Effector memory CD8-positive, alpha-beta T cell (primary cell): ENCODE measurements at places on chromosomes 11 and 22.

DNA sequence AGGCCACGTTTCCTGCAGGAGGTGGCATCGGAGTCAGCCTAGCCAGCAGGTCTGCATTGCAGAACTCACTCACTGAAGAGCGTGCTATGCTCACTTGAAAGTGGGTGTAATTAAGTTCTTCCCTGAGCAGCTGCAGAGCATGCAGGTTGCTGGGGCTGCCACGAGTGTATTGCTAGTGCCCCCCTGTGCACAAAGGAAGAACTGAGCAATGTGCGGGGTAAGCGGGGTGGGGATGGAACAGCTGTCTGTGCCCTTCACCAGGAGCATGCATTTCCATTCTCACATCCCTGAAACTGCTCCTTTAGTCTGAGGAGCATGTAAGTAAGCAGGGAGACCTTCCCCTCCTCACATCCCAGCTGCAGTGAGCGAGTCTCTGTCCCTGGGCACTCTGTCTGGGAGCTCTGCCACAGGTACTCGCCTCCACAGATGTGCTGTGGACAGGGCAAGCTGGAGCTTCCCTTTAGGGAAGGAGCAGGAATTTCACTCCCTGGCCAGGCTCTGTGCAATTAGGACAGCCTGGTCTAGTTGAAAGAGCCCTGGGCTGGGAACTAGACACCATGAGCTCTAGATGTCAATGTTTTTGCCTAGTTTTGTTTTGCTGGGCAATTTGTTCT, 1031.8 kb downstream of the NTM start:
- H3K4me1 ChIP-seq = no peaks in the 10 kb centered on the region
- no peaks in the 10 kb centered on the region for H3K27me3 ChIP-seq
- DNase-seq = no peak
- H3K27ac ChIP-seq = no peak overlapping the region

DNA sequence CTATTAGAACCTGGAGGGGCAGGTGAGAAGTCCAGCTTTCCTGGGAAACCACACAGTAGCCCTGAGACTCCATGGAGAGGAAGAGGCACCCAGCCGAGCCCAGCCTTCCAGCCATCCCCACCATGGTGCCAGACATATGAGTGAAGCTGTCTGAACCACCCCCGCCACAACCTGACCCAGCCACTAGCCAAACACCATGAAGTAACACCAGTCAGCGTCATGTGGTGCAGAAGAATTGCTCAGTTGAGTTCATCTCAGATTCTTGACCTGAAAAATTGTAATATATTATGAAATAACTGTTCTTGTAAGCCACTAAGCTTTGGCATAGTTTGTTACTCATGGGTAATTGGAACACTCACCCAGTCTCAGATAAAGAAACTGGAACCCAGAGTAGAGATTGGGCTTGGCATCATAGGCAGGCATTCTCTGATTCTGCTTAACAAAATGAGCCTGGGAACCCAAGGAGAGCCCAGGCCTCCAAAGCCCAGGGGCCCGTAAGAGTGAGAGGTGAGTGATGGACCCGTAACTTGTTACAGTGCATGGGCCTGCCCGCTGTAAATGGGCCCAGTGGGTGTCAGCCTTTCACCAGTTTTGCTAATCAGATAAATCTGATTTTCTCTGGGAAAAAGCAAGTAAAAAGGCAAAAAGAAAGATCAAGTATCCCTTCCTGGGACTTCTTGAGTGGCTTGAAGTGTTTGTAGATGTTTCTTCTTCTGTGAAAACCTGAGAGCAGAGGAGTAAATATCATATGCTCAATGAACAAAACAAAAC, 305.5 kb downstream of the DDX10 start:
- no peak overlapping the region for H3K27ac ChIP-seq
- H3K4me1 ChIP-seq = no peaks in the 10 kb centered on the region
- H3K4me3 ChIP-seq = no peak overlapping the region
- peaks cover 3% of the 10 kb centered on the region for H3K36me3 ChIP-seq

GRCh38 chr11:77455740-77456139, 18.2 kb downstream of the PAK1 start:
- no peak overlapping the region for H3K27ac ChIP-seq
- DNase-seq = no peak
- H3K27me3 ChIP-seq = peaks cover 43% of the 10 kb centered on the region
- H3K4me3 ChIP-seq = no peak overlapping the region

GRCh38 chr11:78190374-78190773, 1.7 kb downstream of the USP35 start:
- peaks cover 35% of the 10 kb centered on the region for H3K4me1 ChIP-seq
- no peaks in the 10 kb centered on the region for H3K27me3 ChIP-seq
- H3K36me3 ChIP-seq = peaks cover 18% of the 10 kb centered on the region
- peak overlapping the region; percentile 17 for H3K4me3 ChIP-seq

DNA sequence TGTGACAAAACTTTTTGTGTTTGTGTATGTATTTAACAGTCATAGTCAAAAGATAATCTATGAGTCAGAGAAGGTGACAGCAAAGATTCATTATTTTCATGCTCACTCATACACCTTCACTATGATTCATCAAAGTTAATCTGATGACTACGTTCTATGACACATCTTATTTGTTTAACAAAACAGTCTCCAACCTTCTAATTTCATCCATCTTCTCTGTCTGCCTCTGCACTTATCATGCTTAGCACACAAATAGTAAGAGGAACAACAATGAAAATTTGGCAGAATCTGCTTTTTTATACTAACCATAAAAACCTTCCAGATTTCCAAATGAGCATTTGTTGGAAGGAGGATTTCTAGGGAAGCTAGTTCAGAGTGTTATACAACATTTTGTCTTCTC, 568.9 kb downstream of the LUZP2 start:
- no peak overlapping the region for H3K4me3 ChIP-seq
- no peak overlapping the region for H3K27ac ChIP-seq
- no peaks in the 10 kb centered on the region for H3K36me3 ChIP-seq
- DNase-seq = no peak
- no peaks in the 10 kb centered on the region for H3K4me1 ChIP-seq

DNA sequence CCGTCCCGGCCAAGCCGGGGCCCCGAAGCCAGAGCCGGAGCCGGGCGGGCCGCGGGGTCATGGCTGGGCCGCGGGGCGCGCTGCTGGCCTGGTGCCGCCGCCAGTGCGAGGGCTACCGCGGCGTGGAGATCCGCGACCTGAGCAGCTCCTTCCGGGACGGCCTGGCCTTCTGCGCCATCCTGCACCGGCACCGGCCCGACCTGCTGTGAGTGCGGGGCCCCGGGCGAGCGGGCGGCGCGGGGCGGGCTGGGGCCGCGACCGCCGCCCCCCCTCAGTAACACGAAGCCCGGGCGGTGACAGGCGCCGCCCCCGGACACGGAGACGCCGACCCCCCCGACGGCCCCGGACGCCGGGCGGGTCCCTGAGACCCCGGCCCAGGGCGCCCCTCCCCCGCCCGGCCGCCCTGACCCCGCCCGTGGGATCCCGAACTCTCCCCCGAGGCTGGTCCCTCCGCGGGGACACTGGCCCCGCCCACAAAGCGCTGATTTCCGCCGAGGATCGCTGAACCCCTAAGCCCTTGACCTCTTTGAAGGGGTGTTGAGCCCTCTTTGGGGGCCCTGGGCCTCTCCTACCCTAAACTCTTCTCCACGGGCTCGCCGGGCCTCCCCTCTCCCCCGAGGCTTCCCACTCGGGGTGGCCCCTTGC, 389 bp downstream of the MICALL1 start:
- H3K4me1 ChIP-seq = peaks cover 24% of the 10 kb centered on the region
- peaks cover 12% of the 10 kb centered on the region for H3K36me3 ChIP-seq
- peak overlapping the region; percentile 72 for H3K27ac ChIP-seq
- peak overlapping the region; percentile 69 for H3K4me3 ChIP-seq

DNA sequence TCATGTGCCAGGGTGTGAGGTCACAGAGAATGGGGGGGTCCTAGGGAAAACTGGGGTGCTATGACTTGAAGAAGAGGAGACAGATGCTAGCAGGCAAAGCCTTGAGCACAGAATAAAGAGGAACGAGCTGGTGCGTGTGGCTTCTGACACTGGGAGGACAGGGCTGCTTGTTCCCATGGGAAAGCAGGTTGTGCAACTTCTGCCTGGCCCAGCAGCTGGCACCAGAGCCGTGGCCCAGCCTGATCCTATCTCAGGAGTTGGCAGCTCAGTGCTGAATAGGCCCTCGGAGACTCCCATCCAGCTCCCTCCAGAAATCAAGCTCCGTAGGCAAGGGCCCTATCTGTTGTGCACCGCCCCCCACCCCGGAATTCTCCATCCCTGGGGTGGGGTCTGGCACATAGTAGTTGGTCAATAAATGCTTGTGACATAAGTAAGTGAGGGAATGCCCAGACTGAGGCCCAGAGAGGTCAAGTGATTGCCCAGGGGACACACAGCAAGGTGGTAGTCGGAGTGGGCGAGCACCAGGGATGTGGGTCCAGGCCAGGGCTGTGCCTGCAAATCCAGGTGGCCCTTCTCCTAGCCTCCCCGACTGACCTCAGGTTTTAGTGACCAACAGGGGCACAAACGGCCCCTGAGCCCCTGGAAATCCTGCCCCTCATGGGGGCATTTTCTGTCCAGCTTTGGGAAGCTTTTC, 19.5 kb upstream of the FADD start:
- H3K4me1 ChIP-seq = no peaks in the 10 kb centered on the region
- no peak overlapping the region for H3K27ac ChIP-seq
- no peak for DNase-seq
- H3K4me3 ChIP-seq = no peak overlapping the region
- H3K36me3 ChIP-seq = no peaks in the 10 kb centered on the region
- H3K27me3 ChIP-seq = peaks cover 64% of the 10 kb centered on the region
